ENCODE measurements at places on chromosomes 5 and 9.

DNA sequence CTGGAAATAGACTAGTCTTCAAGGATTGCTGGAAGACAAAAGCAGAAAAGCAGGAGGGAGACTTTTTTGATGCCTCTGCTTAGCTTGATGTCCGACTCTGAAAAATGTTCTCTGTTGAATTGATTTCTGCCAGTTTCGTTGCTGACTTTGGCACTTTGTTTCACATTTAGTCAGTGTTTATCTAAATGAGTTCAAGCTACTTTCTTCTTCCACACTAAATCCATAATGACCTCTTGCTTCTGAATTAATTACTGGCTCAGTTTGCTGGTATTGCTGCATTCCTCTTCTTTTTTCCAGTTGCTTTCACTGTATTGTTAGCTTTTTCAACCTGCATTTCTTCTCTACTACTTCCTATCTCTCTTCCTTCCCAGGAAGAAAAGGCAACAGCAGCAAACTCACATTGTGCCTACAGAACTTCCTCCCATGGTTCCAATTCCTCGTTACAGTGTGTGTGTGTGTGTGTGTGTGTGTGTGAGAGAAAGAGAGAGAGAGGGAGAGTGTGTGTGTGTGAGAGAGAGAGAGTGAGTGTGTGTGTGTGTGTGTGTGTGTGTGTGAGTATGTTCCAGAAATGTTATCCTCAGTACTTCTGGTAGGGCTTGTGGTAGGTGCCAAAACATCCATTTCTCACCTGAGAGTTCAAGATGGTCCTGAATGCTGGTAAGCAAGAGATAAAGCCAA lies 234.8 kb downstream of the CSNK1G3 start:
- no peak for DNase-seq

DNA sequence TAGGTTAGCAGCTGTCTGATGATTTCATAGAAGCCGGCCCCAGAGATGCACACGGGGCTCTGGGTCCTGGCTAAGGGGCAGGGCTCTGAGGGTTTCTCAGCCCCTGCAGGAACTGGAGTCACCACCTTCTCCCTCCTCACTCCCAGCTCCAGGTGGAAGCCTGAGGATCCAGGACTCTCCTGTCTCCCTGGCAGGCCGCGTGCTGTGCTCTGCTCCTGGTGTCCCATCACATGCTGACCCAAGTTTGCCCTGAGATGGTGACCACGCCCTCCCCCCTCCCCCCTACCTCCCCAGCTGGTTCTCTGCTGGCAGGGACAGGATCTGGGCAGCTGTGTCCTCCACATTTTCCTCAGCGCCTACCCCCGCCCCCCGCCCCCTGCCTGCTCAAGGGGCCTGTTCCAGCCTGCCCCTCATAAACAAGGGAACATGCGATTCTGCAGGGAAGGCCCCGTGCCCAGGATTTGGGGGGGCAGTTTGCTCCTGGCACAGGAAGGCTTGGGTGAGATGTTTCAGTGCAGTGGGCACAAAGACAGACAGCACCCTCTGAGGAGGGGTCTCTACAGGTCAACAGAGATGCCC lies 87.4 kb downstream of the PSD2 start:
- DNase-seq: no peak

GRCh38 chr5:143693651-143694252 lies 118.2 kb upstream of the HMHB1 start:
- DNase-seq: no peak

- no peak for DNase-seq
These were observed 217.0 kb downstream of the DMRT2 start for GRCh38 chr9:1267141-1267570.

GRCh38 chr5:171825051-171825450 lies 39.4 kb downstream of the SMIM23 start:
- DNase-seq: no peak

DNA sequence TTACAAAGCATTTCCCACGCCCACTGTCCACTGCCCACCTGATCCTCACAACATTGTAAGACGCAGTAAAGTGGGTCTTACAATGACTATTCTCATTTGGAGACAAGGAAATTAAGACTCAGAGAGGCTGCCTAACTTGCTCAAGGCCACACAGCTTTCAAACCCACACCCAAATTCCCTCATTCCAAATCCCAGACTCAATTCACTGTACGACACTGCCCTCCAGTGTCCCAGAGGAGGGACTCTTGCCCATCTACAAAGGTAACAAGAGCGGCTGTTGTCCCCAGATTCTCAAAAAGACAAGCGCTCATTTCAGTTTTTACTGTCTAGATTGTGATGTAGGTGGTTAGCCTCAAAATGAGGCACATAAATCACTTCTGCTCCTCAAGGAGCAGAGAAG lies 184.6 kb downstream of the ACTL7B start:
- no peak for DNase-seq

DNA sequence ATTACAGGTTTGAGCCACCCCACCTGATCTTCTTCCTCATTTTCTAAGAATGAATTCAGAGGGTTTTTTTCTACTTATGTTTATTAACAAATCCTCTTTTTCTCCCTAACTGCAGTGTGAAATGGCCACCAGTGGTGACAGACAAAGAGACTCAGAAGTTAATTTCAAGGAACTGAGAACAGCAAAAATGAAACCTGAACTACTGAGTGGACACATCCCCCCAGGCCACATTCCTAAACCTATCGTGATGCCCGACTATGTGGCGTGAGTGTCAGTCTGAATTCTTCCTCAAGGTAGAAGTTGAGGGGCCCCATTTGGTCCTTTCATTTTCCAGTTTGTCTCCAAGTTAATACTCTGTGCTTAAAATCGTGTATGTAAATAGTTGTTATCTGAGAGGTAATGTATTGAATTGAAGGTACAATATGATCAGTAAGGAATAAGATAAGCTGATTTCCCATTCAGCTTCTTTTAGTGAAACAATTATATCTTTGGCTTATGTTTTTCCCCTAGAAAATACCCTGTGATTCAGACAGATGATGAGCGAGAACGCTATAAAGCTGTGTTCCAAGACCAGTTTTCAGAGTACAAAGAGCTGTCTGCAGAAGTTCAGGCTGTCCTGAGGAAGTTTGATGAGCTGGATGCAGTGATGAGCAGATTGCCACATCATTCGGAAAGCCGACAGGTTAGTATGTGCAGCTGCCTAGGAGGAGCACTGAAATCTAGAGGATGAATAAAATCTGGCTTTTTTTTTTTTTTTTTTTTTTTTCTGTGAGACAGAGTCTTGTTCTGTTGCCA lies 17.7 kb downstream of the MARVELD2 start:
- no peak for DNase-seq

- DNase-seq: no peak
These were observed 54.4 kb downstream of the KCNV2 start for GRCh38 chr9:2771661-2772060.

DNA sequence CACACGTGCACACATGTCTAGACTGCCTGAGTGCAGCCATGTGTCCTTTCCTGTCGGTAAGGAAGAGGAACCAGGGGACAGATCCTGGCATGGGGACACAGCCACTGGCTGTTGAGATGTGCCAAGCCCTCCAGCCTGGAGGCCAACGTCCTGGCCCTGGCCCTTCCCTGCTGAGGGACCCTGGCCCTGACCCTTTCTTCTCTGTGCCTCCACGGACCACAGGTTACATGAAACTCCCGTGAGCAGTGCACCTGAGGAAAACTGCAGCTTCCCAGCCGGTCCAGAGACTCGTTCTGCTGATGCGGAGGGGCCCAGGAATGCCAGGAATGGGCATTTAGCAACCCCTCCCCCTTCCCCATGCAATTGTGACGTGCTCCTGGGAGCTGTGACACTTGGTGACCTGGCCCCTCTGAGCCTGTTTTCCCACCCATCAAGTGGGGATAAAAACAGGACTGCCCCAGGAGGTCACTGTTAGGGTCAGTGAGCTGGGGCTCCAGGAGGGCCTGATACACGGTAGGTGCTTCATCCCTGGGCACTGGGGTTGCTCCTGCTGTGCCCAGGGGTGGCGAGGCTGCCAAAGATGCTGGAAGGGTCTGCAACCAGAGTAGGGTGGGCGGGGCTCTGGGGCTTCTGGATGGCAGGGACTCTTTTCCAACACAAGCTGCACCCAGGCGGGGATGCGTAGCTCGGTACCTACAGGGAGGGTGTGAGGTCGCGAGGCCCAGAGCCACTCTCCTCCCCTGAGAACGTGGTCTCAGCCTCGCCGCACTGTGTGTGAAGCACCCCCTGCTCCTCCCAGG lies 151.5 kb downstream of the C9orf50 start:
- DNase-seq: no peak

GRCh38 chr5:146199176-146199815 lies 4.1 kb upstream of the RBM27 start:
- no peak for DNase-seq
